ENCODE measurements at places on chromosomes 11 and 22.

DNA sequence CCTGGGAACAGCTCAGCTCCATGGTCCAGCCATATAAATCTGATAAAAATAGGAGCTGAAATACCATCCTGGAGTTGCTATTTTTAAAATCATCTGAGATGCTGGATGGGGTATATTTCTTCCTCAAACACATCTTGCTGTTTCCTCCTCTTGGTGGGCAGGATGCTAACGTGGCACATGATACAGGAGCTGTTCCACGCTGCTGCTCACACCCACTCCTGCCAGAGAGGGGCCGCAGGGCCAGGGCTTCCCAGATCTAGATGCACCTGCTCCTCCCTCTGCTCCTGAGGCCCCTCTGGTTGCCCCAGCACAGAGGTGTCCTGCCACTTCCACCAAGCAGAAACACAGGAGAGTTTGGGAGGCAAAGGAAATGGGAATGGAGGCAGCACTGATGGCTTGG is 3.3 kb upstream of the ST3GAL4 start:
- no peak for DNase-seq

GRCh38 chr11:369336-370018 is at the start of gene B4GALNT4:
B4GALNT4 (plus strand) TSS chr11:369499; CDS start chr11:369804, 305 bp downstream.
- peak; percentile 63 for DNase-seq

GRCh38 chr11:134068829-134069425 is at the start of gene JAM3:
JAM3 (plus strand) TSS chr11:134069072; CDS start chr11:134069084, 12 bp downstream.
- peak; percentile 92 for DNase-seq

- DNase-seq, result peak; percentile 31
These were observed 39.4 kb downstream of the ABTB2 start for GRCh38 chr11:34318111-34319037.

GRCh38 chr11:76322540-76322939 is 58.4 kb downstream of the THAP12 start:
- DNase-seq, result no peak

DNA sequence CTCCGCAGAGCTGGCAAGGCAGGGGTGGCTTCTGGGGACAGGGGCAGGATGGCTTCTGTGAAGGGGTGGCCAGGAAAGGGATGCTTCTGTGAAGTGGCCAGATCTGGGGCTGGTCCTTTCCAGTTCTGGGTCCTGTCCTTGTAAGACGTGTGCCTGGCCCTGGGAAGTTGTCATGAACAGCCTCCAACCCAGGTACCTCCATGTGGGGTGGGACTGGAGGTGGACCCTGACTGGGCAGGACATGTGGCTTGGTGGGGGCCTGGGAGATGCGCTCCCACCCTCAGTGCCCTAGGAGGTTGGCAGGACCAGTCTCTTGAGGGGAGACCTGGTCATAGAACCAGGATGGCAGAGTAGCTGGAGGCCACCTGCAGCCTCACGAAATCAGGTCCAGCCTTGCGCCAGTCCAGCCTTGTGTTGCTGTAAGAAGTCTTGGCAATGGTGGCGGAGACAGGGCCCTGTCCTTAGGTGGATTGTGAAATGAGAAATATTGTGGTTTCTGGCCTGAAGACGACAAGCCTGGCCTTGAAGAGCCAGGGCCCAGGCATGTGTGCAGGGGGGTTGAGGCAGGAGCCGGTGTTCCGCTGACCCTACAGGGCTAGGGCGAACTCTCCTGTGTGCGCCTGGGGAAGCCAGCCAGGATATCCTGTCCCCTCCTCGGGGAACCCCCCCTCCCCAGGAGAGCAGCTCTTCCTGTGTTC is 2.6 kb downstream of the KCNQ1 start:
- no peak for DNase-seq

DNA sequence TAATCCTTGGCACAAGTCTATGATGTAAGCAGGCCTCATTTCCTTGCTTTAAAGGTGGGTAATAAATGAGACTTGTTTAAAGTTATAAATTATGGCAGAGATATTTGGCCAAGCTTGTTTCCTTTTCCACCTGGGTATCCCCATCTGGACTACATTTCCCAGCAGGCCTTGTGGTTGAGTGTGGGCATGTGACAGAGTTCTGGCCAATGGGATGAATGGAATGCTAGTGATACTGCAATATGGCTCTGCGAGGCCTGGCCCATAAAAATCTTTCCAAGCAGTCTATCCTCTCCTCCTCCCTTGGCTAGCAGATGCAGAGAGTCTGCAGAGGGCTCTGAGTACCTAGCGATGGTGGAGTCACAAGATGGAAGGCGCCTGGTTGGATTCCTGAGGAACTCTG is 102.5 kb downstream of the TIMP3 start:
- DNase-seq, result peak; percentile 41

DNA sequence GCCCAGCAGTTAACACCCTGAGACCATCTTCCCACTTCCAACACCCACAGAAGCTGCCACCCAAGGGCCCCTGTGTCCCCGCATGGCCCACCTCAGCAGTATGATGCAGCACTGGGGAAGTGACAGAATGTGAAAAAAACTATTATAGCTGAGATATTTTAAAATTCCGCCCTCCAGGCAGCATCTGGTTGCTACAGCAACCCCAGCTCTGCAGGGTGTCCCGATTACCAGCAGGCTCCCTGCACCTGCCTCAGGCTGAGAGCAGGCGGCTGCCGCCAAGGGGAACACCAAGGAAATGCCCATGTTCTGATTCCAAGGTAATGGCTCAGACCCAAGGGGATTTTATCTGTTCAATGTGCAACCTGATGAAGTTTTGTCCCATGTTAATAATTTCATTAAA is 10.5 kb upstream of the TMEM121B start:
- no peak for DNase-seq

GRCh38 chr11:40597546-40598113 is 861.8 kb downstream of the LRRC4C start:
- no peak for DNase-seq

- DNase-seq, result no peak
These were observed 473.0 kb downstream of the BRD1 start for GRCh38 chr22:49354516-49355210.

- no peak for DNase-seq
These were observed 40.1 kb upstream of the PPARA start for GRCh38 chr22:46110215-46110614.

DNA sequence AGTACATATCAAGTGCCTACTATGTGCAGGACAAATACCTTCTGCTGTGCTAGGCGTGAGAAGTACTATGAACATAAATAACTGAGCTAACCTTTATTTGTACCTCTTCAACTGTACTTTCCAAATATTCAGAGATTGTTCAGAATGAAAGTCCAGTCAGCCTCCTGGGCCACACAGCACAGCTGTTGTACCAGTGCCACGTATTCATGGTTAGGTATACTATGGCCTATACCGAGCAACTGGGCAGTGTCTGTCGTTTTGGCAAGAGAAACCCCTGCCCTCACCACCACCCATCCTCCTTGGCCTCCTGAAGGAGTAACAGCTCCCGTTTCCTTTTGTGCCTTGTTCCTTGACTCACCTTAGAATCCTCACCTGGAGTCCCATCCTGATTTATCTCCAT is 53.0 kb downstream of the RASSF10 start:
- no peak for DNase-seq

GRCh38 chr22:21766691-21767462 is 31.3 kb upstream of the YPEL1 start:
- no peak for DNase-seq

DNA sequence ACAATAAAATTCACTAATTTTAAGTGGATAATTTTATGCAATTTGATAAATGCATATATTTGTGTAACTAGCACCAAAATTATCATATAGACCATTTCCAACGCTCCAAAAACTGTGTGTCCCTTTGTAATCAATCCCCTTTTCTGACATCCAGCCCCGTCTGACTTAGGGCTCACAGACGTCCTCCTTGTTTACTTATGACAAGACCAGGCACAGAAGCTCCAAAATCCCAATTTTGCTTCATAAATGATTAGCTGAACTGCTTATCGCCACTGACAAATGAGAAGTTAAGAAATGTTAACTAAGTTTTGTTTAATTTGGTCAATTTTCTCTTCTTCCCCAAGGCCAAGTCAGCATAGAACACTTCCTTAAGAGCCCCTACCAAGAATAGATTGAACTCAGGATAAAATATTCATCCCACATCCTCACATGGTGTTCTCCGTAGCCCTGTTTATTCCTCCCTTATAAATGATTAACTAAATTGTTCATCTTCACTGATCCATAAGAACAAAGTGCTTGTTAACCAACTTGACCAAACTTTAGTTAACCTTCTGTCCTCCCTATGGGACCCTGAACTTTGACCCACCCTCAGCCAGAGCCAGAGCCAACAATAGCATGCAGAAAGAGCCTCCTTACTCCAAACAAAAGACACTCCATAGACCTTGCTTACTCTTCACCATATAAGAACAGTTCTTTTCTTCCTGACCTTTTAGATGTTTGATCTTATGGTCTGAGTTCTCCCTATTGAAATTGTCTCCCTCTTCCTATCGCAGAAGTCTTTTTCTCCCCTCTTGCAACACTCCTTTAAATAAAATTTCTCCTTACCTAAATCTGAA is 30.8 kb upstream of the GLYAT start:
- no peak for DNase-seq

DNA sequence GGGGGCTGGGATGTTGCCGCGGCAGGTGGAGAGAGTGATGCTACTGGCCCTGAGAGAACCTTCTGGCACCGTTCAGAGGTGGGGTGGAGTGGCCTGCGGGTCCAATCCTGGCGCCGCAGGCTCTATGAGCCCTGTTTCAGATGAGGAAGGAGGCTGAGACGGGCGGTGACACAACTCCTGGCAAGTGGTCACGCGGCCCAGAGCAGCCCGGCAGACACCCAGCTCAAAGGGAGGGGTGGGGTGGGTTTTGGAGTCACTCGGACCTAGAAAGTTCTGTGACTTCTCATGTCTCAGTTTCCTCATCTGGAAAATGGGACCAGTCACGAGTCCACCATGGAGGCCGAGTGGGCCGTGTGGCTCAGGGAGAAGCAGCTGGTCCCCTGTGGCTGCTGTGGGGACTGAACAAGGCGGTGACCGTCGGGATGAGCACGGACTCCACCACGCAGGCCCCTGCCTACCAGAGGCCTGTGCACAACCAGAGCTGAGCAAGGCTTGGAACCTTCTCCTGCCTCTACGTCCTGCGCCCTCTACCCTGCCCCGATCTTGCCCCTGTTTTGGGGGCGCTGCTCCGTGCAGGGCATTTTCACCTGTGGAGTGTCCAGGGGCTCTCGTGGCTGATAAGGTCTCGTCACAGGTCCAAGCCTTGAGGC is 3.7 kb downstream of the TSPO start:
- DNase-seq, result no peak

- DNase-seq, result no peak
These were observed 449.8 kb downstream of the SOX6 start for GRCh38 chr11:15906481-15907035.

GRCh38 chr11:57459164-57460021 is 935 bp upstream of the RTN4RL2 start:
- no peak for DNase-seq

GRCh38 chr22:49728570-49729271 is 99.0 kb downstream of the BRD1 start:
- DNase-seq, result no peak

DNA sequence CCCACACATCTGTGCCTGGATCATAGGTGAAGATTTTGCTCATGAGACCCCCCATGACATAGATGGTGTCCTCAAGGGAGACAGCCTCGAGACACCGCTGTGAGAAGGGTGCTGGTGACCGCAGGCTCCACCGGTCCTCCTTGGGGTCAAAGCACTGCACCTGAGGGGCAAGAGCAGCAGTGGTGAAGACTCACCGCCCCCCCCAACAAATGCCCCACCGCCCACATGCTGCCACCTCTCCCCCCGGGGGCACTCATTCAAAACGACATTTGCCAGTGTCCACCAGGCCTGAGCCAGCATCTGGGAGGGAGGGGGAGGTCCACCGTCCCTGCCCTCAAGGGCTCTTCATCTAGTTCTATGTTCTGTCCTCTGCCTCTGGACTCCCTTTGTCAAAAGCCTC is 9.3 kb downstream of the KLHL35 start:
- DNase-seq, result no peak

DNA sequence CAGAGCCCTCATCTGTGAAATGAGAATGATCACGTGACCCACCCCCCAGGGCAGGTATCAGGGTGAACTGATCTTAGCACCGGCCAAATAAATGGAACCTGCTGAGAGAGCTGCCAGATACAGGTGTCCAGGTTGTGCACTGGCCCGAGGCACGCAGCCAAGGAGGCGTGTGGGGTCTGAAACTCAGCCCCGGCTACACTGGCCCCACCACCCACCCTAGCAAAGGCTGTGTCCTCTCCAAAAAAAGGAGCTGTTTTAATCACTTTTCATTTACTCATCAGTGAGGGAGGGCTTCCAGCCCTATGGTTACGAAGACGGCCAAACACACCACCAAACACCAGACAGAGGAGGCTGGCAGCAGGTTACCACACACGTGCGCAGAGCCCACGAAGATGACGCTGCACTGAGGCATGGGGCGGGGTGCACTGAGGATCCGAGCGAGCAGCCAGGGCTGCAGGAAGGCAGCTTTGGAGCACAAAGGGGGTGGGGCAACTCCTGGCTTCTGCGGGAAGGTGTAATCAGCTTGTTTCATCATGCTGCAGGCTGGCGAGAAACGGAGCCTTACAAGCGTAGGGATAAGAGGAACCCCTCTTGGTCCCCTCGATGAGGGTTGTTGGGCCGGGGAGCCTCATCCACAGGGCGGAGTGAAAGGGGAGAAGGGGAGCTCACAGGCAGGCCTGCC is 19.5 kb upstream of the SLC22A12 start:
- peak; percentile 15 for DNase-seq

DNA sequence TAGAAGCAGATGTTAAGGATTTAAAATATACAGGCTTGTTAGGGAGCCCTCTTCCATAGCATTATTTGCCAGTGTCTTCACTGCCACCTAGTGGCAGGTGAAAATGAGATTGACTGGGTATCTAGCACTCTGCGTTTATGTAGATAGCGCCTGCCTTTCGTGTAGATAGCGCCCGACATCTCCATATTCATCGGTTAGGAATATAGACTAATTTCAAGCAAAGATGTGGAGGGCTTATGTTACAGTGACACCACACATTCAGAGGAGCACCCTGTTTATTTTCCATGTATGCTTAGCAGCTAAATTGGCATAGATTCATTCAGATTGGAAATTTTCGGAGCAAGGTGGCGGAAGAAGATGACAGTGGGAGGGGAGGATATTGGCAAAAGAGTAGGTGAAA is 72.0 kb downstream of the SLC5A12 start:
- peak; percentile 72 for DNase-seq

DNA sequence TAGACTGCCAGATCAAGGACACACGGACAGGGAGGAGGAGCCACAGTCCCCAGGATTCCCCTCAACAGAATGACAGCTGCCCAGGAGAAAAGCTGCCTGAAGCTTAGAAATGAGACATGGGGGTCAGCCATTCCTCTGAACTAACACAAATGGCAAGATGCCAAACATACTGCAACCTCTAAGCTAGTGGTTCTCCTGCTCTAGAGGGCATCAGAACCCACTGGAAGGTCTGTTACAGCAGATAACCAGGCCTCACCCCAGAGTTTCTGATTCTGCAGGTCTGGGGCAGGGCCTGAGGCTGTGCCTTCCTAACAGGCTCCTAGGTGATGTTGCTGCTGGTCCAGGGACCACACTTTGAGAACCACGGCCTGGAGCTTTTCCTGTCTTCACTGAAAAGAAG is 28.6 kb upstream of the BID start:
- no peak for DNase-seq

Measured in fibroblast of skin of abdomen (primary cell).